ENCODE measurements at places on chromosomes 7 and 10. TPM values are rescaled to one million over a fixed set of nuclear protein-coding genes. Genes with fewer than 3 reads are reported as not detected.
A peak's percentile ranks its signal among the peaks of the same experiment; 100 is the strongest.

The BTBD16 gene
- total RNA-seq: not detected

The CHAT gene
- not detected for total RNA-seq

- peaks cover 4% of the 10 kb centered on the region for H3K27me3 ChIP-seq
- H3K36me3 ChIP-seq: no peaks in the 10 kb centered on the region
- no peak overlapping the region for H3K4me3 ChIP-seq
- DNase-seq: no peak
- no peak overlapping the region for H3K27ac ChIP-seq
Observed at GRCh38 chr7:1721047-1721690, 51.1 kb downstream of the ELFN1 start.

DNA sequence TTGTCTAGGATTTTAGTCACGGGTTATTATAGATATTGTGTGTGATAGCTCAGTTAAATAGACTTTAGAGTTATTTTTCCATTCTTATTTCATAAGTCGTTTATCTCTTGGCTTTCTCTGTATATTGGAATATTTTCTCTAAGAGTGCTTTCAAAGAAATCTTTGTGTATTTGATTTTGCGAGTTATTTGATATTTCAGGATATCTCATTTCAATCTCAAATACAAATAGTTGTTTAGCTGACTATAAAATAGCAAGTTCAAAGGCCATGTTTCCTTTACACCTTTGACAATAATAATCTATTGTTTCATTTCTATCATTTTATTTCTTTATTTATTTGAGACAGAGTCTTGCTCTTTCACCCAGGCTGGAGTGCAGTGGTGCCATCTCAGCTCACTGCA is 55.9 kb downstream of the STK31 start:
- H3K27ac ChIP-seq: no peak overlapping the region
- H3K27me3 ChIP-seq: no peaks in the 10 kb centered on the region
- no peak for DNase-seq
- H3K4me1 ChIP-seq: no peaks in the 10 kb centered on the region
- no peaks in the 10 kb centered on the region for H3K36me3 ChIP-seq

- H3K27ac ChIP-seq: no peak overlapping the region
- H3K27me3 ChIP-seq: no peaks in the 10 kb centered on the region
- no peak for DNase-seq
- H3K4me3 ChIP-seq: no peak overlapping the region
Observed at GRCh38 chr7:36966039-36966438, 241.7 kb upstream of the AOAH start.

GRCh38 chr10:115093286-115093775 is at the start of gene ATRNL1:
ATRNL1 (plus strand) TSS chr10:115093365; CDS start chr10:115093751, 386 bp downstream.
- no peak within 1 kb of the TSS for H3K27ac ChIP-seq
- peaks cover 10% of the 10 kb centered on the region for H3K4me1 ChIP-seq
- no peaks in the 10 kb centered on the region for H3K36me3 ChIP-seq
- H3K4me3 ChIP-seq: peak within 1 kb of the TSS; percentile 67

DNA sequence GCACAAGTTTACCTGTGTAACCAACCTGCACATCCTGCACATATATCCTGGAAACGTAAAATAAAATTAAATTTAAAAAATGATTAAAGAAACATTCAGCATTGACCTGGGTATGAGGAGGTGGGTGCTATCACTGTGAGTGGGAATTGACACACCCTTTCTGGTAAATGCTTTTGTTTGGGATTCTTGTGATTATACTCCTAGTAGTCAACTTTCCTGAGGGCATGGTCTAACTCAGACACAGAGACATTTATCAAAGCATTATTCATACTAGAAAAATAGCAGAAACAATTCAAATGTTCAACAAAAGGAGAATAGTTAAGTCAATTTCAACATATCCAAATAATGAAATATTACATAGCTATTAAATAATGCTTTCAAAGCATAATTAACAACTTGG is 44.2 kb downstream of the CNNM2 start:
- no peaks in the 10 kb centered on the region for H3K4me1 ChIP-seq
- H3K27me3 ChIP-seq: no peaks in the 10 kb centered on the region
- H3K27ac ChIP-seq: no peak overlapping the region
- H3K36me3 ChIP-seq: no peaks in the 10 kb centered on the region

Data from activated CD8-positive, alpha-beta memory T cell treated with anti-CD3 and anti-CD28 coated beads, Interleukin-2, amount 10 ng/mL, durations not matched to agents 7 days and 5 days (primary cell).